ENCODE measurements at places on chromosomes 7 and 10. TPM values are rescaled to one million over a fixed set of nuclear protein-coding genes. Genes with fewer than 3 reads are reported as not detected.

AKR1B15 gene
- polyA plus RNA-seq: 0.07 TPM

DNA sequence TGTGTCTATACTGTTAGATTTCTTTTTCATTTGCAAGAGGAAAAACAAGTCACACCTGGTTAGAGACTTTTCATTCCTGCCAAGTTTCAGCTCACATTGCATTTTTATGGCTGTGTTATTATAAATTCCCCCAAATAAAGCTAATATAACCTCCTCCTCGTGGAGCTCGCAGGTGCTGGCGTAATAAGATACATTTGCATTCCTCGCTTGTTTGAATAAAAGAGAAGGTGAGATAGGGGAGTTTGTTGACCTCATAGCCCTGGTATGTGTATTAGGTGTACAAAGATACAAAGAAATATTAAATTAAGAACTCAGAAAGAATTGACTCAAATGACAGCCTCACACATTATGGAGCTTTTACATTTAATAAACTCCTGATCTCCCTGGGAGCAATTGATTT is 257.7 kb upstream of the SP8 start:
- no peak for DNase-seq

GRCh38 chr10:79027147-79028055 is 41.4 kb upstream of the ZMIZ1 start:
- no peak for DNase-seq

MKRN1 gene
- polyA plus RNA-seq: 53.1 TPM

TPST1 gene
- polyA plus RNA-seq: 5.1 TPM

GRCh38 chr7:7718492-7718891 is at the start of gene RPA3:
TSS of gene RPA3 (minus strand) at chr7:7718607. CDS start at chr7:7640418, 78,189 bp downstream.
- no peak for DNase-seq

- DNase-seq: peak; percentile 44
These were observed 36.6 kb downstream of the RASGEF1A start for GRCh38 chr10:43230101-43230908.

DNA sequence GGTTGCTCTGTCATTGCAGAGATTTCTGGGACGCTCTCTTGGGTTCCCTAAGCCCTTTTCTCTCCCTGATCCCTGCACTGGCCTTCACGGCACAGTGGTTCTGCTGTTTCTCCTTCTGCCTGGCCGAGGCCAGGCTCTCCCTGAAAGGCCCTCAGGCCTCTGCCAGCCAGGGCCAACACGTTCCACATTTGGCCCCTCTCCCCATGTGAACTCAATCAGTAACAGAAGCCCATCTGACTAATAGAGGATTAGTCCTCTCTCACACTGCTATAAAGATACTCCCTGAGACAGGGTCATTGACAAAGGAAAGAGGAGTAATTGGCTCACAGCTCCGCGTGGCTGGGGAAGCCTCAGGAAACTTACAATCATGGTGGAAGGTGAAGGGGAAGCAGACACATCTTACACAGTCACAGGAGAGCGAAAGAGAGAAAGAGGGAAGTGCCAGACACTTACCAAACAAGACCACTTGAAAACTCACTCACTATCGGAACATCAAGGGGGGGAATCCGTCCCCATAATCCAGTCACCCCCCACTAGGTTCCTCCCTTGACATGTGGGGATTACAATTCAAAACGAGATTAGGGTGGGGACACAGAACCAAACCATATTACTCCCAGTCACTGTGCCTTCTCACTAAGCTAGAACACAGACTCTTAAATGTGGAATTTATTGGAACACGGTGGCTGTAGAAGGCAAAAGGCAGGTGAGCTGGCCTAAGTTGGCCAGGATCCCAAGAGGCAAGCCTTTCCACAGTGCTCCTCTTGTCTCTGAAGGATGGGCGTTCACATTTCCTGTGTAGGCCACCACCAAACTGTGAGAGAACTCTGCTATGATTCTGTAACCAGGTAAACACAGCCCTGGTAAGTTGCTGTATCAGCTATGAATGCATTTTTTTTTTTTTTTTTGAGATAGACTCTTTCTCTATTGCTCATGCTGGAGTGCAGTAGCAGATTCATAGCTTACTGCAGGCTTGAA is 8.8 kb downstream of the FZD8 start:
- DNase-seq: no peak

Data from right cardiac atrium (tissue), 5 donors.